ENCODE measurements at places on chromosomes 1 and 21. TPM values are rescaled to one million over a fixed set of nuclear protein-coding genes. Genes with fewer than 3 reads are reported as not detected.
A peak's percentile ranks its signal among the peaks of the same experiment; 100 is the strongest.

The ERVH48-1 gene
- total RNA-seq, result not detected

The PDZK1 gene
- not detected for total RNA-seq

DNA sequence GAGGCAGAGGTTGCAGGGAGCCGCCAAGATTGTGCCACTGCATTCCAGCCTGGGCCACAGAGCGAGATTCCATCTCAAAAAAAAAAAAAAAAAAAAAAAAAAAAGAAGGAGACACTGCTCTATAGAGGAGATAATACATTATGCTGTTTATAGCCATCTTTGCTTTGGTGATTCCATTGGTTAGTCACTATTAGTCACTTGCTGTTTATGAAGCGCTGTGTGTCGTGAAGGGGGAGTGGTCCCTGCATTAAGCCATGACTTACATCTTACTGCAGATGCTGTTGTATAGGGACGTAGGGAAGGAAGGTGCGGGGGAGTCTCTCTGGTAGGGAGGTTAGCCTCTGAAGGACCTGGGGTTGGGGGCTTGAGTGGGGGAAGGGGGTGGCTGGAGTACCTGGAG is 48.3 kb downstream of the HUNK start:
- DNase-seq, result no peak

GRCh38 chr1:176656257-176656995 is 193.5 kb downstream of the PAPPA2 start:
- DNase-seq, result no peak

DNA sequence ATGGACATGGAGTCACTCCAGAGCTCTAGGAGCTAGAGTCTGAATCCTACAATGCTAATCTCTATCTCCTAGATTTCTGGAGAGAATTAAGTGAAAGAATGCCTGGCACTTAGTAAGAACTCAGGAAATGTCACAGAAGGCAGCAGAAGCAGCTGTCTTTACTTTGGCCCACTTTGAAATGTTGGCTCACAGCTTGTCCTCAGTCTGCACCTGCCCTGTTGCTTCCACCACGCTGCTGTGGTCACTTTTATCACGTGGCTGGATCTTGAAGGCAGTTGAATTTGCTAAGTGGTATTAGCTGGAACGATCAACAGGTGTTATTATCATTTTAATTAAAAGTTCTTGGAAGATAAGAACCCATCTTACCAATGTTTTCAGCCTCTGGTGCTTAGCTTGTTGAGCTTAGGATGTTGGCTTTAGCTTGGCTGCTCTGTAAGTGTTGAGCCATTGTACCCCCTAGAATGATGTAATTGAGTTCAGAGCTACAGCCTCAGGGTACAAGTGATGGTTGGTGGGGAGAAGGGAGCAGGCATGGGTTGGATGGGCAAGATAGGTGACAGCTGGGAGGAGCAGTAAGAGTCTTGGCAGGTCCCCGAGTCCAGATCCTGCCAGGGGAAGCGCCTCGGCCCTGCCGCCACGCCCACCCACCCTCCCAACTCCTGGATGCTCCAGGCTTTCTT is 41.9 kb upstream of the EPS8L3 start:
- DNase-seq, result peak; percentile 5

GRCh38 chr1:62724430-62724829 is 36.2 kb upstream of the DOCK7 start:
- DNase-seq, result no peak

Data from omental fat pad (tissue), 4 donors.